ENCODE measurements at places on chromosomes 1 and 21.

DNA sequence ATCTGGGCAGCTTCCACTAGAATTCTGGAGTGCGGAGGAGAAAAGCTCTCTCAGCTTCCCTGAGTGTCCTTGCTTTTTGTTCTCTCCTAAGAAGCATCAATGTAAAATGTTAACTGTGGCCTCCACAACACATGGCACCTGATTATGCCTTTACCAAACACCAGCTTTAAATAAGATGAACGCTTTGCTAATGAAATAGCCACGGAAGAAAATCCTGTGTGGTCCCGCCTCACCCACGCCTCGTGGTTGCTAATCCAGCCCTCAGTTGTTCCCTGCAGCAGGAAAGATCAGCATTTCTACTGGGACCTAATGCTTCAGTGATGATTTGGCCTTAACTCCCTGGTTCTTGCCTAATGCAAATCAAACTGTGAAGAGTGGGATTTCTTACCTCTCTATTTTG, 1.8 kb upstream of the ERG start:
- DNase-seq, result no peak

DNA sequence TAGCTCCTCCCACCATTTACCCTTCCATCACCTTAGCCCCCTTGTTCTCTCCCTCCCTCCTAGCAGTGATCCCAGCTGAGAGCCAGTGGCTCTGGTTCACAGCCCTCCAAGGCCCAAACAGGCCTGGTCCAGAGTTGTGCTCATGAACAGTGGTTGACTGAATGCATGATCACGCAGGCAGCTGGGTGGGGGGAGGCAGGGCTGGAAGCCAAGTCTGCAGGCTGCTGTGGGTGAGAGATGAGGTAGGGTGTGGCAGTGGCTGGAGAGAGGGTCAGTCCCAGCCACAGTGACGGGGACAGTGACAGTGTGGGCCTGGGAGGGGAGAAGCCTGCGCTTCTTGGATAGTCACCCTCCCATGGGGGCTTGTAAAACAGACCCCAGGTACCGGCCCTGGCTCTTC, 22.2 kb downstream of the EPHA8 start:
- DNase-seq, result no peak

GRCh38 chr1:64483731-64484414, 13.9 kb downstream of the CACHD1 start:
- no peak for DNase-seq

DNA sequence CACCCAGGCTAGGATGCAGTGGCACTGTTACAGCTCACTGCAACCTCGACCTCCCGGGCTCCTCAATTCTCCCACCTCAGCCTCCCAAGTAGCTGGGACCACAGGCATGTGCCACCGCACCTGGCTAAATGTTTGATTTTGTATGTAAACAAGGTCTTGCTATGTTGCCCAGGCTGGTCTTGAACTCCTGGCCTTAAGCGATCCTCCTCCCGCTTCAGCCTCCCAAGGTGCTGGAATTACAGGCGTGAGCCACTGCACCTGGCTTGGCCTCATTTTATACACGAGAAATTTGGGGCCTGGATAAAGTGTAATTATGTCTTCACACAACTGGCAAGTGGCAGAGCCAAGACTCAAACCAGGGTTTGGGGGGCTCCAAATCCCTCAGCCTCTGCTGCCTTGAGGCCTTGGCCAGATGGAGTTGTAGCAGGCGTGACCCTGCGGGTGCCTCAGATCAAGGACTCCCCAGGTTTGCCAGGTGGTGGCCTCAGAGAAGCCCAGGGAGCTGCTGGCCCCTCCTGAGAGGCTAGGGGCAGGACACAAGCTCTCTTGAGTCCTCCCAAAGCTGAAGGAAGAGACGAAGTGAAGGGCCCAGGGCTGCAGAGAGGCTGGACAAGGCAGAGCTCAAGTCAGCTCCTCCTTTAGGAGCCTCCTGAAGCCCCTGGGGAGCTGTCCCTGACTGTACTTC, 61.7 kb downstream of the MDM4 start:
- DNase-seq, result no peak

DNA sequence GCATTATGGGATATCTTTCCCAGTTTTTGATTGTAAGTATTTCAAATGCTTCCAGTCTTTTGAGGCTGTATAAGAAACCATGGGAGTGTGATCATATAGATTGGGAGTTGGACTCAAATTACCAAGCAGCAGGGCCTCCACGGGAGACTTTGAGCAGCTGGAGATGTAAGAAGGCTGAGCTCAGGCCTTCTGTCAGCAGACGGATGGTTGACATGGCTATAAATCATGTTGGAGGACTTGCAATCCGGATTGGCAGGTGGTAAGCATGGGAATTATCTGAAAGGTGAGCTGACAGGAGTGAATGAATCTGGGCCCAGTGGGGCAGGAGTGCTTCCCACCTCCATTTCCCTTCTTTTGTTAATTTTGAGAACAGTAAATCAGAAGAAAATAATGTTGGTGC, 83.2 kb upstream of the PPM1J start:
- DNase-seq, result no peak

GRCh38 chr1:177424744-177425143, 254.0 kb downstream of the BRINP2 start:
- no peak for DNase-seq

GRCh38 chr1:9246841-9247785, 12.5 kb downstream of the H6PD start:
- DNase-seq, result no peak

DNA sequence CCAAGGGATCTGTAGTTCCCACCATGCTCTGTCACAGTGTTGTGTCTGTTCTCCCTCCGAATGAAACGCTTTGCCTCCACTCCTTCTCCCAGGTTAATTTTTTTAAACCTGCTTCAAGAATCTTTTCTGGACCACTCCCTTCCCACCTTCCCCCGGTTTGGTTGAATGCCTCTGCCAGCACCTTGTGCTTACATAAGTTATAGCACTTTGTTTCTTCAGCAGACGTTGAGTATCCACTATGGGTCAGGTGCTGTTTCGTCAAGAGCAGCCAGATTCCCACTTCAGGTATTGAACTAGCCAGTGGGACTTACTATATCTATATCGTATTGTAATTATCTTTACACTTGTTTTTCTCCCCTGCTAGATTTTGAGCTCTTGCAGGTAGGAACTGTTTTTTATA, 27.6 kb downstream of the TTF2 start:
- no peak for DNase-seq

DNA sequence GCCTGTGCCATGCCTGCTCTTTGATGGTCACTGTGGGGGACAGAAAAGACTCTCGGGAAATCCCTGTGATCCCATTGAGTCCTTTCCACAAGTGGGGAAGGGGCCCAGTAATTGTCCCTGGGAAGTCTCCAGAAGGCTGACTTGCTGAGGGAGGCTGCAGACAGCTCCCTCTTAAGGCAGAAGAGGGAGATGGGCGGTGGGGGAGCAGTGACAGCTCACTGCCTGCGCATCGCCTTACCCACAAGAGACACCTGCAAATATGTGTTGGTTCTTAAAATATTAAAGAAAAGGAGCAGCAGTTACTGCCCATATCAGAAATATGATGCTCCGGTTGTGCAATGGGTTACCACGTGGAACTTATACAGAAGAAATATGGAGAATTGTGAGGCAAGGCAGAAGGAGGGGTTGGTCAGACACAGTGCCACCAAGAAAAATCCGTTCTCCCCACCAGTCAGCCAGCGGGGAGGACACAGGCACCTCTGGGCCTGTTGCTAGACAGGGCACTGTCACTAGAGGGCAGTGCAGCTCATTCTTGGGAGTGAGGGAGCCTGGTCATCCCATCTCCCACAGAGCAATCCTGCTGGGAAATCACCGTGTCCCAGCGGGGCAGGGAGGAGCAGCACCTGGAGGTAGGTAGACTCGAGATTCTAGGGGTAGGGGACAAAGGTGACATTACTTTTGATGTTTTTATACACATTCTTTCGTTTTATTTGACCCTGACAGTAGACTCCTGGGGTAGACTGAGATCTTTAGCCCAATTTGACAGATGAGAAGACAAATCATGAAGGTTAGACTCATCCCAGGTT, 6.9 kb upstream of the CAMK1G start:
- DNase-seq, result peak; percentile 12

DNA sequence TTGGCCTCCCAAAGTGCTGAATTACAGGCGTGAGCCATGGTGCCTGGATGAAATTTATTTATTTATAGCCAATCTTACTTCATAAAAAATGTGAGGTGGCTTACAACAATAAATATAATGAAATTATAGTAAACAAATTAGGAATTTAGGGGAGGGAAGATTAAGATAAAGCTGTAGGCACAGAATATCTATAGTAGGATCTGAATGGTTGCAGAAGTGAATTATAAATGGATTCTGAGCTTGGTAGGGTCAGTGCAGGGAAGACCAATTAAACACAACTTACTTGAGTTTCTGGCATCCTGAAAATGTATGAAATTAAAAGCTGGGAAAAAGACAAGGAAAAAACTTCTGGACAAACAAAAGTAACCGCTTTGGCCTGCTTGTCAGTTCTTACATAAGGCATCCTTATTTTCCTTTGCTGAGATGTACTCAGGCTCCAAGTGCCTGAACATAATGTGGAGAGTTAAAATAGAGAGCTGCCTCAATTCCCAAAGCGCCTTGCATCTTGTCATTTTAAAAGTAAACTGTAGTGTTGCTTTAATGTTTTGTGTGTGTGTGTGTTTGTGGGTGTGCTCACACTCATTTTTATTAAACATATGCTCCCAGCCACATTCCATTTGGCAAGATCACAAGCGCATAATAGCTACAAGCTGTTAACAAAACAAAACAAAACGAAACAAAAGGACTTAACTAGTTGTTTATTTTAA, 247.3 kb downstream of the S1PR1 start:
- no peak for DNase-seq

DNA sequence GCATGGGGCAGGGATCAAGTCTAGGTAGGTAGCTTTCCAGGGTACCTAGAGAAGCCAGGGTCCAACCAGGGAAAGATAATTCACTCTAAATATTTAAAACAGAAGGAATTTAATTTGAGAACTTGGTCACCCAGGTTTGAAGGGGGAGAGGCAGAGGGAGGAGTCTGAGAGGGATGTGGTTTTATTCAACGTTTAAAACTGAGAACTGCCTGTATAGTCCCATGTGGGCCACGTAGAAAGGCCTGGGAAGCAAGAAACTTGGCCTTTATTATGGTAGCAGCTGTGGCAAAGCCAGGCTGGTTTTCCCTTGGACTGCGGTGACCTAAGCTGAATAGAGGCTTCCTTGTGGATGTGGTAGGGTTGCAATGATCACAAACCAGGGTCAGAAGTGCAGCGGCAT, 42.0 kb upstream of the DUSP10 start:
- peak; percentile 5 for DNase-seq

GRCh38 chr1:160993544-160994193, 27.3 kb downstream of the F11R start:
- peak; percentile 56 for DNase-seq

DNA sequence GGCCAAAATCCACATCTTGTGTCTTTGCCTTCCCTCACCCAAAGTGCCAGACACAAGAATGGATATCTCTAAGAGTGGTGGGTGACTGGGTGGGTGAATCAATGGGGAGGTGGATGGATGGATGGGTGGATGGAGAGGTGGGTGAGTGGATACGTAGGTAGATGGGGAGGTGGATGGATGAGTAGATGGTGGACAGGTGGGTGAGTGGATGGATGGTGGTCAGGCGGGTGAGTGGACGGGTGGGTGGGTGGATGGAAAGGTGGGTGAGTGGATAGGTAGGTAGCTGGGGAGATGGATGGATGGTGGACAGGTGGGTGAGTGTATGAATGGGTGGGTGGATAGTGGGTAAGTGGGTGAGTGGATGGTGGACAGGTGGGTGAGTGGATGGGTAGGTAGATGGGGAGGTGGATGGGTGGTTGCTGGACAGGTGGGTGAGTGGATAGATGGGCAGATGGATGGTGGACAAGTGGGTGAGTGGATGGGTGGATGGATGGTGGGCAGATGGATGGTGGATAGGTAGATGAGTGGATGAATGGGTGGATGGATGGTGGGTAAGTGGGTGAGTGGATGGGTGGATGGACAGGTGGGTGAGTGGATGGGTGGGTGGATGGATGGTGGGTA, 34.2 kb downstream of the SLC19A1 start:
- no peak for DNase-seq

GRCh38 chr1:185608177-185608576, 126.0 kb upstream of the HMCN1 start:
- no peak for DNase-seq
